ENCODE measurements at places on chromosomes 3 and 15.

DNA sequence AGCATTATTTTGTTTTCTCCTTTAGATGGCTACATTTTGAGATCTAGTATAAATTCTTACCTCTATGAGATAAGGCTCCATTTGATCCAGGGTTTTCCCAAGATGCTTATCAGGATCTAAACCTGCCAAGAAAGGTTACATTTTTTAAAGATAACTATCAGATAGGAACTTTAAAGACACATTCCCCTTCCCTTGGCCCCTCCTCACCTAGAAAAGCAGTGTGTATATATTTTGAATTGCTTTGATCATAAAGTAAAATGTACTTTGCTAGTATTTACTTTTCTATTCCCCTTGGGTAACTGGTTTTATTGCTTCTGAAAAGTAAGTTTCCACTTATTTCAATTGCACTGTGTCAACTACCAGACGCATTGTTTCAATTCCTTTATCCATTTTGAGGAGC is 135.2 kb downstream of the DPH6 start:
- no peak for DNase-seq

DNA sequence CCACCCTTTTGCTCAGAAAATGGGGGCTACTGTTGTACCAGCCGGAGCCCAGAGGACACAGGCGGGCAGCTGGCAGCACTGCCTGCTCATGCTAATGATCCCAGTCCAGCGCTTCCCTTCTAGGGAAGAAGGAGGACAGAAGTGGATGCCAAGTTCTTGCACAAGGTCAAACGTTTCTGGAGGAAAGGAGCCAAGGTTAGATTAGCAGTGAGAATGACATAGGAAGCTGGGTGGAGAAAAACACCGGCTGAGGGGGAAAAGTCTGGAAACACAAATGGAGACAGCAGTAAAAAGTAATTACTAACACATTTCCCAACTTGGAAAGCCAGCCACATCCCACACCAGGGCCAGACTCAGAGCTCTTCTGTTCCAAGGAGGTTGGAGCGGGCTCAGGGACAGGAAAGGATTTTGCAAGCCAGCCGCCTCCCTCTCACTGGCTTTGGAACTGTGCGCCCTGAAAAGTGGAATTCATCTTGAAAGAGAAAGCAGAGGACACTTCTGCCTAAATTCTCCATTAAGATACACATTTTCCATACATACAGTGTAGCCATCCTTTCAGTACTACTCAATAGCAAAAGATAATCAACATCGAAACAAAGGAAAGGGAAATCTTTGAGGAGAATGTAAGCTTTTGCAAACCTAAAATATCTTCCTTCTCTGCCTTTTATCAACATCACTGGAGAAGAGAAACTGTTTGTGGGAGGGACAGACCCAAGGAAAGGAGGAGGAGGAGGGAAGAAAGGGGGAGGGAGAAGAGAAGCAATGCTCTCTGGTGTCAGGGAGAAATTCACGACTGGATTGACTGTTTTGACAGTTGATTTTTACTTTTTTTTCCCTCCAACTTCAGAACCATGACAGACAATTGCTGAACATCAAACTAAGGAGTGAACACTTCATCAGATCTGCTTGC is 133.6 kb downstream of the CD47 start:
- peak; percentile 92 for DNase-seq

- DNase-seq: no peak
Observed at GRCh38 chr3:61381745-61382392, 130.6 kb upstream of the FHIT start.

DNA sequence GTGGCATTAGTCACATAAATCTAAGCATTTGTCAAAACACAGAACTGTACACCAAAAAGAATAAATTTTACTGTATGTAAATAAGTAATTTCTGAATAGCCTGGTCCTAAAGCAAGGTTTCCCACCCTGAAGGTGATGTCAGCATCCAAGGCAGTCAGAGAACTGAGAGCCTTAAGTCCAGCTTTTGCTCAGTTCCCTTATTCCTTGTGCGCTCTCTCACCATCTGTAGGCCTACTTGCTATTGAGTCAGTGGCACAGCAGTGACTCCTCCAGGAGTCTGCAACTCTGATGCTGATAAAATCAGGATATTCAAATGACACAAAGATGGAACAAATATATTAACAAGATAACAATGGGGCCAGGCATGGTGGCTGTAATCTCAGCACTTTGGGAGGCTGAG is 22.3 kb downstream of the VPS39 start:
- DNase-seq: no peak

GRCh38 chr3:195809291-195809785 is 2.4 kb downstream of the MUC4 start:
- no peak for DNase-seq

DNA sequence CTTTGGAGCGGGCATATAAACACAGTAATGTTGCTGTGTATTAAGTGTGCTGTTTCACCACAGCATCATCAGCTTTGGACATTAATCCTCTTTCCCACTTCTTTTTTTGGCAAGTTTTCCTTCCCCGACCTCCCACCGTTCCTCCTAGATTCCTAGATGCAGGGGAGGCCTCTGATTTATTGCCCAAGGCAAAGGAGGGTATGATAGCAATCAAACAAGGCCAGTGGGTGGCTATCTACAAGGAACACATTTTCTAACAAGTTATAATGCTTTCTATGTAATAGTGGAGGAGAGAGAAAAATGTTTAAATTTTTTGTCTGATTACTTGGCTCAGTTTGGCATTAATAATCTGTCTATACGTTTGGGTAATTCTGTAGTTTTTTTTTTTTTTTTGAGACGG is 38.1 kb downstream of the ATG7 start:
- no peak for DNase-seq

GRCh38 chr15:21262851-21263425 is 177.4 kb downstream of the POTEB3 start:
- no peak for DNase-seq

GRCh38 chr15:28026764-28027713 is 72.1 kb downstream of the OCA2 start:
- no peak for DNase-seq

DNA sequence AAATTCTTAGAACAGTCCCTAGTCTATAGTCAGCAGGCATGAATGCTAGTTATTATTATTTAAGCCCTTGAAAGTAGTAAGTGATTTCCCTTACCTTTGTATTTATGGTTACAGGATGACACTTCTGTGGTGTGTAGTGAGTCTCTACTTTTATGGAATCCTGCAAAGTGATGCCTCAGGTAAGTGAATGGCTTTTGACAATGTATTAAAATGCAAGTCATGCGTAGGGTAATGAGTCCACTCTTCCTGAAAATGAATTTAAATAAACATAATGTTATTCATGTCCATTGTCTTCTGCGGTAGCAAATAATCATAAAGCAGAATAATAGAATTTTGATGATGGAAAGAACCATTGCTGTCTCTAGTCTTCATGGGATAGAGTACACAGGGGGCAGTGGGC is 50.3 kb downstream of the IL1RAP start:
- DNase-seq: no peak

DNA sequence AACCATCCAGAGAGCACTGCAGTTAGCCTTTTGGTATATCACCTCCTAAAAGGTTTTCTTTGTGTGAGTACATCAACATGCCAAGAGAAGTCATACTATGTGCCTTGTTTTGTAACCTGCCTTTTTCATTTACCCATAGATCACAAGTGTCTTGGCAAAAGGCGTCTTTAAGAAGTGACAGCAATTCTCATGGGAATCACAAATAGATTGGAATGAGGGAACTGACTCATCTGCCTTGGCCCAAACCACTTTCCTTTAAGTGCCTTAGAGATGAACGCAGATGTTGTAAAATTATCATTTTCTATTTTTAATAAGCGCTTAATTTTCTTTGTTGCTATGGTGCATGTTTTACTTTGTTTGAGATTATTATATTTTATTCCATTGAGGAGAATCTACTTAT is 20.7 kb upstream of the POMGNT2 start:
- DNase-seq: no peak

GRCh38 chr15:58583171-58583908 is 151.5 kb downstream of the LIPC start:
- DNase-seq: no peak

GRCh38 chr15:31302029-31302657 is 24.5 kb upstream of the KLF13 start:
- no peak for DNase-seq

DNA sequence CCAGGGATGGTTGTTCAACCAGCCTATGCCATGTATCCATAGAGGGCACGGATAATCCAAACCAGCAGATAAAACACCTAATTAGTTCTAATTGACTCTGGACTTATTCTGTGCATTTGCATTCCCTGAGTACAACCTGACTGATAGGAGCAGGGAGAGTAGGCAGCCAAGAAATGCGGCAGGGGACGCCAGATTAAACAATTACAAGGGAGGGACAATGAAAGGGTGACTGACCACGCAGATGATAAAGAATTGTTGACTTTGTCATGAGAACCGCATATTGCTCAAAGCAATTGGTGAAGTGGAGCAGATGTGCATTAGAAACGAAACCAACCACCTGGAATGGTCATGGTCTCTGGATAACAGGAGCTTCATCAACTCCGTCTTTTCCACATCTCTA is 369.1 kb upstream of the FRG2C start:
- DNase-seq: peak; percentile 39

DNA sequence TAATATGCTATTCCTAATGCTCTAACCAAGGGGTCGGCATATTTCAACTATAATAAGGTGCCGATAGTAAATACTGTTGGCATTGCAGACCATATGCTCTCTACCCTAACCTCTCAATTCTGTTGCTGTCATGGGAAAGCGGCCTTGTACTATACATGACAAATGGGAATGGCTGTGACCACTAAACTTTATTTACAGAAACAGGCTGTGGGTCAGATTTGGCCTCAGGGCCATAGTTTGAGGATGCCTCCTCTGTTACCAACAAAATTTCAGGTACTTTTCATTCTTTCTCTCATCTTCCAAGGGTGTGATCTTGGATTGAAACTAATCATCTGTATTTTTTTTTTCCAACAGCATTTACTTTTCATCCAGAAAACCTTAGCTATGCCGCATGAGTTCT is 242.0 kb downstream of the MAGI1 start:
- DNase-seq: no peak

- DNase-seq: no peak
Observed at GRCh38 chr3:70011582-70011981, 12.0 kb downstream of the SAMMSON start.

DNA sequence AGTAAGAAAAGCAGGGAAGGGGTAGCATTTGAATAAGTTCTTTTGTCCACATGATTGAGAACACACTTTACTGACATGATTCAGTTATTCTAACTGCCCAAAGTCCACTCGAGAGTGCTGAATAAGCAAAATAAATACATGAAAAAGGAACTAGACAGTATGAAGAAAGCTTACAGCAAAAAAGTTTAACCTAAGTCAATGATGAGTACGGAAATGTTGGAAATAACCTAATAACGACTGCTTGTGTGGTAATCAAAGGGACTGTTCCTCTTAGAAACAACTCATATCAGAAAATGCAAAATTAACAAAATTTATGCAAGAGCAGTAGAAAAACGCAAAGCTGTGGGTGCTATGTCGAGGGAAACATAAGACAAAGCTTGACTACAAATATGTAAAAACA is 36.6 kb downstream of the DMXL2 start:
- DNase-seq: no peak

GRCh38 chr3:171379281-171379680 is 80.9 kb downstream of the TNIK start:
- DNase-seq: no peak

DNA sequence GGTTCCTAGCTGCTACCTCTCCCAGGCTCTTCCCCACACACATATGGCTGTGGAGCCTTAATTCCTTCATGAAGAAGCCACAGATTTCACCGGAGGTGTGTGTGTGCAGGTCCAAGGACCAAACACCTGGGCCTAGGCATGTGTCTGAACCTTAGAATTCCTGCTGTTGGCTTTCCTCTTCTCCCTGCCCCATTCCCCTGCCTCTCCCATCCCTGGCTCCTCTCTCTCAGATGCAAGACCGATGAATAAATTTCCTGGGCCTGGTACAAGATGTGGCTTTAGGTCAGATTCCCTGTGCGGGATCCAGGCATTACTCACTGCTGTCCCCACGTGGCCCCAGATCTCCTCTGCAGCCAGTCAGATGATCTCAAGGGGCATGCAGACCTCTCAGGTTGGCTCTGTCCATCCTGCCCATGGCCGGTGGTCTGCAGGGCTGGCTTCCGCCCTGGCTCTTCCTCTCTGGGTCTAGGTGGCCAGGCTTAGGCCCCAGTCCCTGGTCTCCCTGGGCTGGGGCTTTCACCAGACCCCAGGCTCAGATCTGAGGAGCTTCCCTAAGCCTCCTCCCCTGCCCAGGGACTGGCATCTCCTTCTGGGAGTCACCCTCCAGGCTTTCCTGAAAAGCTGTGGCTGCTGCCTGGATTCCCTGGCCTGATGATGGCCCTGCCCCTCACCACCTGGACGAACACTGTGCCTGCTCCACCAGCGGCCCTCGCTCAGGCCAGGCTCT is 20.5 kb downstream of the CCR9 start:
- DNase-seq: no peak

DNA sequence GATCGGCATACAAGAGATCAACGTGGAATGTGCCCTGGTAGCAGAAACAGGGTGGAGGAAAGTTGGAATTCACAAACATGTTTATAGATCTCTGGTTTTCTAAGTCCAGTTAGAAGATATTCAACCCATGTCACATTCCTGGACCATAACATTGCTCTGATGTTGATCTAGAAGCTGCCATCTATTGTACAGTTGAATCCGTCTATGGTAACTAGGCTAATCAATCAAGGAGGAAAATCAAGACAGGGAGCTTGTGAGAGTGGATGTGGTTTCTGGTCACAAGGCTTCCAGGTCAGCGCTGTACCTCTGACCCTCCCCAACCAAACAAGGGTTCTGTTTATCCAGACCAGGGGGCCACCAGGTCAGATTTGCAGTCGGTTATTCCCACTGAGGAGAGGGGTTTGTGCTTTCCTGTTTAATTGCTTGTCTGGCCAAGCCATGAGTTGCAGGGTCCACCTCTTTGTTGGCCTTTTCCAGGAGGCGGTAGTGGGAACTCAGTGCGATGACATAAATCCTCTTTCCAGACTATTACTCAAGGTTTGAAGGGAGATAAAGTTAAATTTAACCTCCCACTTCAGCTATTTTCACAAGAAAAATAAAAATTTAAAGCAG is 130.3 kb downstream of the SLCO3A1 start:
- no peak for DNase-seq

- DNase-seq: no peak
Observed at GRCh38 chr3:44885618-44886017, 11.2 kb downstream of the TGM4 start.

DNA sequence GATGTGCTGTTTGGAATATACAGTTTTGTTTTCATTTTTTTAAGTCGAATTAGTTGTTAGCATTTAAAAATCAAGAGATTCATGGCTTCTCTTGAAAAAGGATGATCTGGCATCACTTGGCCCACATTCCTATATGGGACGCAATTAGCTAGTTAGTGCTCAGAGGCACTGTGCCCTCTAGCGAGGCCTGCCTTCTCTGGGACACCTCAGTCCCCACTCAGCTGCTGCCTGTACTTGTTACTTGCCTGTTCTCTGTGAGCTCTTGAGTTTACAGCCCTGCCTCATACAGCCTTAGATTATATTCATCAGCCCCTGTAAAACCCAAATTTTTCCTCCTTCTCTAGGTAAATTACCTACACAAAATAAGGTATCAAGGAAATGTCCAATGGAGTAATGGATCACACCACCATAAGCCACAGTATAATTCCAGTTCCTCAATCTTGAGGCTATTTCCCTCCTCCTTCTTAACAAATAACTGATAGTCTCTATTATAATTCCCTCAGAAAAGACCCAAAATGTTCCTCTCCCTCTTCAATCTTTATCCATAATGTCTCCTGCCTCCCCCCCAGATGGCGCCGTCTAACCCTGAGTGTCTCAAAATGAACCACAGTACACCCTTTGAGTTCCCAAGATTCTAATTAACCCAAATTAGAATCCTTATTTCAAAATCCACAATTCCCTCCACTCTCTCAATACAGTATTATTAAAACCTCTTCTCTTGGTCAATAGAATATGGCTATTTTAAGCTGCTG is 2.7 kb downstream of the ZMAT3 start:
- no peak for DNase-seq

GRCh38 chr3:69326855-69327300 is 59.0 kb downstream of the FRMD4B start:
- no peak for DNase-seq

Measured in right cardiac atrium (tissue), 5 donors.